Stimulated activated CD4-positive, alpha-beta T cell treated with anti-CD3 and anti-CD28 coated beads, Interleukin-12 subunit alpha, Interleukin-12 subunit beta, amount 100 ng/mL, for 48 hours (primary cell): ENCODE measurements at places on chromosomes 12 and 14.

GRCh38 chr14:75279763-75280290 is 1.2 kb downstream of the FOS start:
- DNase-seq = no peak

GRCh38 chr14:105761842-105762241 is 235.5 kb downstream of the TMEM121 start:
- no peak for DNase-seq

DNA sequence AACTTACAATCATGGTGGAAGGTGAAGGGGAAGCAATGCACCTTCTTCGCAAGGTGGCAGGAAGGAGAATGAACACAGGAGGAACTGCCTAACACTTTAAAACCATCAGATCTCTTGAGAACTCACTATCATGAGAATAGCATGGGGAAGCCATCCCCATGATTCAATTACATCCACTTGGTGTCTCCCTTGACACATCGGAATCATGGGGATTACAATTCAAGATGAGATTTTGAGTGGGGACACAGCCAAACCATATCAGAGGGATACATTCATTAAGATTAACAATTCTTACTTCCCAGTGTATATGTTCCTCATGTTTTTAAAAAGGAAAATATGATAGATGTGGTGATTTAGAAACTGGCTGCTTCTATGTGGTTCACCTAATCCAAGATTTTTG is 117.9 kb downstream of the PDE3A start:
- DNase-seq = no peak

GRCh38 chr12:79591988-79592387 is 98.8 kb downstream of the PAWR start:
- DNase-seq = no peak

- peak; percentile 49 for DNase-seq
Observed at GRCh38 chr12:127559349-127560040, 707.5 kb upstream of the TMEM132C start.

- DNase-seq = no peak
Observed at GRCh38 chr14:104140213-104140462, 1.8 kb downstream of the KIF26A start.

DNA sequence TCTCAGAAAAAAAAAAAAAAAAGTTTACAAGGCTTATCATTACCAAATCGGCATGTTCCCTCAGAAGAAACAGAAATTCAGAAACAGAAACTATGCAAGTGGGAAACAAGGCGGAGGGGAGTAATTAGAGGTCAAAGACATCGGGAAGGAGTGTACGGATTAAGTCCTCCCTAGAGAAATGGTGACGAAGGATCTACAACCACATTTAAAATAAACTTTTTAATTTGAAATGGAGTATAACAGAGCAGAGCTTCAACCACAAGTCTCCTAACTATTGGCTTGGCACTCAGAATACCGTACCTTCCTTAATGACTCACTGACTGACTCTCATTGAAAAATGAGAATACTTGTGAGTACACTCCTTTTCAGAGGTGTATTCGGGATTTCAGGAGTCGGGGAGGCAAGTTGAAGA is 908 bp downstream of the ENTPD5 start:
- peak; percentile 7 for DNase-seq

GRCh38 chr14:99395909-99396530 is 84.6 kb downstream of the SETD3 start:
- DNase-seq = peak; percentile 13

GRCh38 chr12:52769354-52769753 is 7.8 kb downstream of the KRT76 start:
- no peak for DNase-seq

DNA sequence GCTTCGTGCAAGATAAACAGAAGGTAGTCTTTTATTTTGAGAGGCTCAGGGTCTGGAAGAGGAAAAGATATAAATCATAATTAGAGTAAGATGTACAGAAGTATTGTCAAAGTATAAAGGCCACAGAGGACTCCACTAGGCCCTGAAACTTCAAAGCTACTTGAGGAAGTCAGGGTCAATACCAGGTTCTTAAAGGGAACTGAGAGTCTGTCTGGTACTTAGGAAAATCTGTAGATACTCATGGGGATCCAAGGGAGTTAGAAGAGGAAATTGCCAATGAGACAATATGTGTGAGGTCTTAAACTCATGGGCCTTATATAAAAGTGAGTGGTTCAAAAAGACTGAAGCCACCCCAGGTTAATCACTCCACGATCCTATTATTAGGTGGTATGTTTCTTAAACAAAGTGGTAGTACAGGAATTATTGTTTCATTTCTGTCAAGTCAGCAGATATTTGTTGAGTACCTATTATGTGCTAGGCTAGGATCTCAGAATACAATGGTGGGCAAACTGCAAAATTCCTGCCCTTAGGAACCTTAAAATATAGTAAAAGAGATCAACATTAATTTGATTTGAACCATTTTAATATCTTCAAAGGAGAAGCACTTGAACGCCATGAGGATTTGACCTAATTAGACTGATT is 314.6 kb downstream of the ADAMTS20 start:
- DNase-seq = no peak

GRCh38 chr14:83463500-83464098 is 1929.9 kb upstream of the SEL1L start:
- DNase-seq = no peak

GRCh38 chr14:74324931-74325361 is 22.2 kb upstream of the ABCD4 start:
- DNase-seq = no peak

DNA sequence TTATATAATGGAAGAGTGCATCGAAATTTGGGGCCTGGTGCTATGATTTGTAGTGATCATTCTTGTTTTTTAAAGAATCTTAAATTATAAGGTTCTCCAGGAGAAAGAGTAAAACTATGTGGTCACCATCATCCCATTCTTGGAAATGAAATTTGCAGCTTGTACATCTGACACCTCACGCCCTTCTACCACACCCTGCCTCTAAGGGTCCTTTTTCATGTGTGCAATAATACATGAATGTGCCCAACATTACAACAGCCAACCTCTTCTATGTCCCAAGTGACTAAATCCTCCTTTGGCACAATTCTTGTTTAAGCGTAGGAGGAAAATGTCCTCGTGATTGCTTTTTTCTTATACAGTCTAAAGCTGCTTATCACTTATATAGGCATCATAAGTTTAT is 636.5 kb upstream of the NOVA1 start:
- no peak for DNase-seq

GRCh38 chr14:78152201-78153063 is 17.7 kb upstream of the NRXN3 start:
- no peak for DNase-seq

DNA sequence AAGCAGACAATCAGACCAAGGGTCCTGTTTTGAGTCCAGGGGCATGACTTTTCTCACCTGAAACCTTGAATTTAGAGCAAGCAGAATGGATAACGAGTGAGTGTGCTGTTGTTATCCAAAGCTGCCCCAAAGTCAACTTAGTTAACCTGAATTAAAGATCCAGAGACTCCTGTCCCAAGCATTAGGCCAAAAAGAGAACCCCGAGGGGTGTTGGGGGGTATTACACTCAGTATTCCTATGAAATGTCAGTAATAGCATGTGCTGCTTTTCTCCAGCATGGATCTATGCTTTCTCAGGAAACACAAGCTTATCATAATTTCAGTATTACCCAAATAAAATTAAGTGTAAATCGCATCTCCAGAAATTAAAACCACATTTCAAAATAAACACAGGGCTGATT is 19.0 kb downstream of the EIF4B start:
- DNase-seq = no peak

DNA sequence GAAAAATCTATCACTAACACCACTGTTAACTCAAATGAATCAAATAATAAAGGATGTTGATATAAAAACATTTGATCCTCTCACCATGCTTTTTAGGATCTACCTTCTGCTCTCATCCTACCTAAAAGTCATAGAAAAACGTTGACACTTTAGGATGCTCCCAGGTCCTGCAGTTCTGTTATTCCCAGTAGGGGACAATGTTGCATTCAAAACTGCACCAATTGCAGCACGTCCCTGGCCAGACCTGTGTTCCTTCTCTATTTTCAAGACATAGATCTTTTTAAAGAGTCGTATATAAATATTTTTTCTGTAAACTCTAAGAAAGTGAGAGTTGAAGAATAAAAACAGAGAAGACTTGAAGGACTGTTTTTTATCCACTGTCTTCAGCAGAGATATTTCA is 8.8 kb downstream of the AICDA start:
- DNase-seq = no peak

DNA sequence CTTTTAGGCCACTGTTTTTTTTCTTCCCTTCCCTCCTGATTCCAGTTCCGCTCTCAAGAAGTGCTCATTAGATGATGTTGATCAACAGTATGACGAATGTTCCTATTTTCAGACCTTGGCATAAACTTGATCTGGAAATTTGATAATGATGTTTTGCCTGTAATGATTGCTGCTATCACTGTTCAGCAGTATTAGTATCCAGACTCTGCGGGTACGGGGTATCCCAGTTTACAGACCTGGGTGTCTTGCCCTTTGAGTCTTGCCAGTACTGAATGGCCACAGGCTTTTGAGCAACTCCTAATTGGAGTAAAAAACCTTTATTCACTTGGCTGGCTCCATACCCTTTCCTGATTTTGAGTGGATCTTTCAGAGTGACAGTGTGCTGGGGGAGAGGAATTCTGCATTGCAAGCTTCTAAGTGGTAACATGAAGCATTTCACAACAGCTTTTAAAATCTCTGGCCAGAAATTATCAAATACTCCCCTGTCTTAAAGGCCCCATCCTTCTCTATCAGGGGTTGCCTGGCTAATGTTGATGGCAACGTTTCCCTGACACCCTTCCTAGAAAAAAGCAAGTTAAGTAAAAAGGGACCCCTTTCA is 5.9 kb upstream of the ASB8 start:
- DNase-seq = no peak

DNA sequence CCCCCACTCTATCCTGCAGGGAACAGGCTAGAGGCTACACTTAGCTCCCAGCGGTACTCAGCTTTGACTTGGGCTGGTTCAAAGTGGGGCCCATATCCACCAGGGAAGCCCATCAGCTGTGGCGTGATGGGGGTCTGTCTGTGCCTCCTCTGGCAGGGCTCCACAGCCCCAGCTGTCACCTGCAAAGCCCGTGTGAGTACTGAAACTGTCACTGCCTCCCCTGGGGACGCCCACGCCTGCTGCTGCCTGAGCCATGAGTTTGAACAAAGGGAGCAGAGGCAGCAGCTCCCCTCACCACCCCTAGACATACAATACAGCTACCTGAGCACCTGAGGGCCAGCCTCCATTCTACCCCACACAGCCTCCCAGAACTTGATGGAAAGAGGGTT is 5.0 kb downstream of the REM2 start:
- peak; percentile 32 for DNase-seq

- DNase-seq = no peak
Observed at GRCh38 chr12:27573972-27574371, 50.0 kb downstream of the PPFIBP1 start.

- no peak for DNase-seq
Observed at GRCh38 chr12:78703820-78704525, 160.6 kb upstream of the SYT1 start.

DNA sequence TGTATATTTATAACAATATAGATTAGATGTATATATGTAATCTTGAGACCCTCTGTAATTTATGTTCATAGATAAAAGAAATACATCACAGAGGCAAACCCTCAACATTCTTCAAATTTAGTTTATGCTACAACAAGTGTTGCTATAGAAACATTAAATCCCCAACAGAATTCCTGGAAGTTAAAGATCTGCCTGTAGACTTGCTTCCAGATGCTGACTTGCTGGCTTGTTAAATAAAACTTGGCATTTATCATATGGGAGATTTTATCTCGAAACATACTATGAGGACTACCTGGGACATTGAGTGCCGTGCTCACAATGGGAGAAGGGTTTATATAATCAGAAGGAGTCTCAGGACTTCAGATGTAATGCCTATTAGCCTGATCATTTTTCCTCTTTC is 136.3 kb upstream of the PLXNC1 start:
- no peak for DNase-seq

GRCh38 chr12:84056-84455 is 17.5 kb downstream of the IQSEC3 start:
- no peak for DNase-seq

- DNase-seq = no peak
Observed at GRCh38 chr14:103250181-103250580, 83.9 kb upstream of the EIF5 start.

- no peak for DNase-seq
Observed at GRCh38 chr12:75505706-75506312, 5.6 kb downstream of the KRR1 start.

DNA sequence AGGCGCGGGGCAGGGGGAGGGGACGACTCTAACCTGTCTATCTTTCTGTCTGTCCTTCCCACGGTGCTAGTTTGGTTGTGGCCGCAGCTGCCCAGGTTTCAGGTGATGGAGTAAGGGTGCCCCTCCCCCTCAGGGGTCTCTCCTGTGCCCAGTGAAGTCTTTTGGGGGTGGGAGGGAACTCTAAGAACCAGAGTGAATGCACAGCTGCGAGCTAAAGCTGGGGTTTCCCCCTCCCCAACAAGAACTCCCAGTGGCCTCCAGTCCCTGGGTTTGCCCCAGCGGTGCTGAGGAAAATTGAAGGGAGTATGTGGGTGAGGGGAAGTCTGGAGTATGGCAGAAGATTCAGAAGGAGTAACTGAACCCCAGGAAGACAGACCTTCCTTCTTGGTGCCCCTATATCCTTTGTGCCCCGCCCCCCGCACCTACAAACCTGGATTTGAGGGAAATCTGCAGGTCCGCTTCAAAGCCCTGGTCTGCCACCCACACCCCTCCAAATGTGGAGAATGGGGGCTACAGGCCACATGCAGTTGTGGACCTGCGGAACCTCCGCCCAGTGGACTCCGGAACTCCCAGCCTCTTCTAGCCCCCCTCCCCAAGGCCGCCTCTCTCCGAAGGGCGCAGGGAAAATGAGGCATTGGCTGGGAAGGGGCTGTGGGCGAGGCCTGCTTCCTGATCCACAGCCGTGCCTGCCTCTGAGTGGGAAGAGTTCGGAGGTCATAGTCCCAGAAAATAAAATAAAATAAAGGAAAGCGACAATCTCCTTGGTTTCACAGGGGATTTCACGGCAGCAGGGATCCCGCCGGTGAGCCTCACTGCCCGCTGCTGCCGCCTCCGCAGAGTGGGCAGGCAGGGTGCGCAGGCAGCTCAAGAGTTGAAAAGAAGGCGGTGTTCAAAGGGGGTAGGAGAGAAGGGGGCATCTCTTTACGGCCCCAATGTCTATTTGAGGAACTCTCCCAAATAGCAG is 3.4 kb upstream of the HOXC9 start:
- no peak for DNase-seq

DNA sequence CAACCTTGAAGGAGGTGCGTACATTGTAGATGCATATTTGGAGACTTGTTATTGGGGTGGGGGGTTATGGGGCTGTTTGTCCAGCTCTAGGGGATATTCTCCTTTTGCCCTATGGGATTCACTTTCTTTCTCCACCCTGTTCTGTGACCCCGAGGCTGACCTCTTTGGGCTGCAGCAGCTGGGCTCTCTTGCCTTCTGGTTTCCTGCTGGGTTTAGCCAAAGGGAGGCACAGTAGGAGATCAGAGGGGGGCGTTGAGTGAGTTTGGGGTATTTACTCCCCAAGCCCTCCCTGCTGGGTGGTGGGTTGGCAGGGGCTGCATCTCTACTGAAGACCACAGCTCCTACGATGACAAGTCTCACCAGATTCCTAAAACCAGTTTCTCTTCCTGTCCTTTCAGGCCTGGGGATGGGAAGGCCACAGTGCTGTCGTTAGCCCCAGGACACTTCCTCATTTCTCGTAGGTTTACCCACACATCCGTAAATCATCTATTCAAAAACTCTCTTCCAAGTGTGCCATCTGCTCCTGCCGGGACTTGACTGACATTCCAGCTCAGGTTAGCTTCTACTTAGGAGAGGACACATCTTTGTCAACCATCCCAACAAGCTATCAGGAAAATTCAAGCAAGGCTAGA is 127.1 kb downstream of the TMEM30B start:
- no peak for DNase-seq
